Fibroblast of mammary gland (primary cell): ENCODE measurements at places on chromosomes 11 and 22.
A peak's percentile ranks its signal among the peaks of the same experiment; 100 is the strongest.

- no peak for DNase-seq
These were observed 22.0 kb upstream of the MAPK1 start for GRCh38 chr22:21889251-21889990.

GRCh38 chr11:76947800-76948199 is 86.4 kb upstream of the B3GNT6 start:
- no peak for DNase-seq

DNA sequence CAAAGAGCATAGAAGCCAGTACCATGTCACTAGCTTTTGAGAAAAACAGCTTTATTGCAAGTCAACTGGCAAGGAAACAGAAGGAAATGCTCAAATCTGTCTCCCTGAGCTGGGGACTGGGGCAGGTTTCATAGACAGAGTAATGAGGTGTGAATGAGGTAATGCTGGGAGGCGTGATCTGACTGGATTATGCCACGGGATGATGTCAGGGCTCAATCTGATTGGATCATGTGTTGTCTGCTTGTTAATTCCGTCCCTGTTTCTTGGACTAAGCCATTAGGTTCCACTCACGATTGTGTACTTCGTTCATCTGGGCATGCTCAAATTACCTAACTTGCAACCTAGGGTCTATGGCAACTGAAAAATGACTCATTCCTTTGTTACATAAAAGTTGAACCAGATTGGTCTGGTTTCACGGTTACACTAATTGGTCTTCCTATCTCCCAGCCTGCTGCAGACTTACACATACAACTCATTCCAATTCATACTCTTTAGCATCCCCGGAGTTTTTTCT is 20.2 kb upstream of the OR10A5 start:
- peak; percentile 44 for DNase-seq

GRCh38 chr11:15547685-15548084 is 433.0 kb downstream of the INSC start:
- DNase-seq: no peak

GRCh38 chr11:14029440-14029839 is 66.9 kb downstream of the SPON1 start:
- no peak for DNase-seq

- DNase-seq: no peak
These were observed 1.4 kb upstream of the SRSF8 start for GRCh38 chr11:95065336-95065735.

DNA sequence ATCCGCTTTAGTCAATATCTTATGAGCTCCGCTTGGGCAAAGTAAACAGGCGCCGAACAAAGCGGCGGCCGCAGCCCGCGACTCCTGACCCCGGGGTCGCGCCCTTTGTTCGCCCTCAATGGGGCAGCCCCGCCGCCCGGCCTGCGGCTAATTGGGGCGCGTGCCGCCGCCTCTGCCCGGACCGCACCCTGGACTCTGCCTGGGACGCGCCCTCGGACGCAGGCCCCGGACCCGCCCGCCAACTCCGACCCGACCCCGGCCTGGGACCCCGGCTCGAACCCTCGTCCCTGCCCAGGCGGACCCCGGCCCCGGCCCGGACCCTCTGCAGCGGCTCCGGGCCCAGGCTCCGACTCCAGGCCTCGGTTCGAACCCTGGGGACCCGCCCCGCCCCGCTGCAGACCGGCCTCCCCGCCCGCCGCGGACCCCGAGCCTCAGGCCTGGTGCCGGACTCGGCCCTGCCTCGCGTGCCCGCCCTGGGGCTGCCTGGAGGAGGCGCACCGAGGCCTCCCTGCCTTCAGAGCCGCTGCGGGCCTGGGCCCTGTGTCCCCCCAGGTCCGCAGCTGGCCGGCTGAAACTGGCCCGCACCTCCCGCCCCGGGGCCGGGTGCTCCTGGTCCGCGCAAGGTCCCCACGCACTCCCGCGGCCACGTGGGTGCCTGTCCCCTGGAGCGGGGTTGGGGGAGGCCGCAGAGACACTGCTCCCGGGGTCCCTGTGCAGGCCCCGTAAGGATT is 84.7 kb upstream of the WNT7B start:
- peak; percentile 18 for DNase-seq

DNA sequence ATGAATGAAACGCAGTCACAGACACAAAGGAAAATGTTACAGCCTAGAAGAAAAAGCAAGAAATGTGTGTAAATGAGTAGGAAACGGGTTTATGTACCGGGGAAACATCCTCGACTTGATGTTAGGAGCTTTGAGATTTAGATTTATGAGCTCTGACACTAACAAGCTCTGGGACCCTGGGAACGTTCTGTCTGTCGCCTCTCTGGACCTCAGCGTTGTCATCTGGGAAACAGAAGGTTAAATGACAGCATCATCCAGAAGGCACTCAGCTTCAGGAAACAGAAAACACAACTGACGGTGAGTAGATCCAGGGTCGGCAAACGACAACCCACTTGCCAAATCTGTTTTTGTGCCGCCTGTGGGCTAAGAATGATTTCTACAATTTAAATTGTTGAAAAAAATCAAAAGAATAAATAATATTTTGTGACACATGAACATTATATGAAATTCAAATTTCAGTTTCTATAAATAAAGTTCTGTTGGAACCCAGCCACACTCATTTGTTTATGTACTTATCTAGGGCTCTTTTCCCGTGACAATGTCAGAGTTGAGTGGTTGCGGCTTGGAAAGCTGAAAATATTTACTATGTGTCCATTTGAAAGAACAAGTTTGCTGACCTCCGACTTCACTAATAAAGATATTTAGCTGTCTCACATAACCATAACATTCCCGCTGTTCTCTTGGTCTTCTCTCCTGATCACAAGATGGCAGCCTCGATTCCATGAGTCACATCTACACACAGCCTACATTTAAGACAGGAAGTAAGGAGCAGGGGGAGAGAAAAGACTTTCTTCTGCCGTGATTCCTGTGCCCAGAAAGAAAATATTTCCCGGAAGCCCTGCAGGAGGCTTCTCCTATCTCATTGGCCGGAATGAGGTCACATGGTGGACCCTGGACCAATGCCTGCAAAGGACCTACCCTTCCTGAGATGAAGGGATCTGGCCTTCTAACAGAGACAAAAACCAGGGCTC is 47.1 kb upstream of the SYT13 start:
- peak; percentile 56 for DNase-seq

DNA sequence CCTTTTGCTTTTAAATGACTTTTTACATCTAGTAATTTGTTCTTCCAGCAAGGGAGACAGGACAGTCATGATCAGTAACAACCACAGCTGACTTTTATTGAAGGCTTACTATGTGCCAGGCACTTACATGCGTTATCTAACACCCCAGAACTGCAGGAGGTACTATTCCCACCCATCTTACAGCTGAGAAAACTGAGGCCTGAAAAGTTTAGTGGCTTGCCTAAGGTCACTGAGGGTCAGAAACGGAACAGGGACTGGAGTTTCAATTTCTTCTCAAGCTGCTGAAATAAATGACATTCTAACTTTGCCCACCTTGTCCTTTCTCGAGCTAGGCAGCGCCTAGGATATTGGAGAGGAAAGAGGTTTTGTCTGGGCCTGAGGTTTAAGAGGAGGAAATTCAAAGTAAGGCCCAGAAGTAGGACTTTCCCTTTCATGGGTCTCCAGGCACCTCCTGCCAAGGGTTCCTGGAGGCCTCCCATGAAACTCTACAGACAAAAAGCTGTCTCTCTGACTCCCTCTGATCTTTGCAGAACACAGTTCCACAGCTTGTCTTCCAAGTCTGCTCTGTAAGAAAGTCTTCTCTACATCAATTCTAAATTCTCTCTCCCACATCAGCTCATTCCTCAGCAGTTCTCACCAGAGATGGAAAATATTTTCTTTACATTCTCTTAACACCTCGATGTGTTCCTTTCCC is 102.2 kb downstream of the NAT10 start:
- DNase-seq: no peak

GRCh38 chr22:25176175-25176574 is 23.5 kb upstream of the CRYBB3 start:
- DNase-seq: no peak

DNA sequence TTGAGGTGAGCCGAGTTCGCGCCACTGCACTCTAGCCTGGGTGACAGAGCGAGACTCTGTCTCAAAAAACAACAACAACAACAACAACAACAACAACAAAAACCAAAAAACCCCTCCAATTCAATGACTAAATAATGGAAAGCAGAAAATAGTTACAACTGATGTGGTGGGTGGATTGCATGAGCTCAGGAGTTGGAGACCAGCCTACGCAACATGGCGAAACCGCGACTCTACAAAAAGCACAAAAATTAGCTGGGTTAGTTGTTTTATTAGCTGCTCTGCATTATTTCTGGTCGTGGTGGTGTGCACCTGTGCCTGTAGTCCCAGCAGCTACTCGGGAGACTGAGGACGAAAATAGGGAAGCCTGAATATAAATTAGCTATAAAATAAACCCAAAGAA is 2.6 kb upstream of the PATL1 start:
- no peak for DNase-seq

DNA sequence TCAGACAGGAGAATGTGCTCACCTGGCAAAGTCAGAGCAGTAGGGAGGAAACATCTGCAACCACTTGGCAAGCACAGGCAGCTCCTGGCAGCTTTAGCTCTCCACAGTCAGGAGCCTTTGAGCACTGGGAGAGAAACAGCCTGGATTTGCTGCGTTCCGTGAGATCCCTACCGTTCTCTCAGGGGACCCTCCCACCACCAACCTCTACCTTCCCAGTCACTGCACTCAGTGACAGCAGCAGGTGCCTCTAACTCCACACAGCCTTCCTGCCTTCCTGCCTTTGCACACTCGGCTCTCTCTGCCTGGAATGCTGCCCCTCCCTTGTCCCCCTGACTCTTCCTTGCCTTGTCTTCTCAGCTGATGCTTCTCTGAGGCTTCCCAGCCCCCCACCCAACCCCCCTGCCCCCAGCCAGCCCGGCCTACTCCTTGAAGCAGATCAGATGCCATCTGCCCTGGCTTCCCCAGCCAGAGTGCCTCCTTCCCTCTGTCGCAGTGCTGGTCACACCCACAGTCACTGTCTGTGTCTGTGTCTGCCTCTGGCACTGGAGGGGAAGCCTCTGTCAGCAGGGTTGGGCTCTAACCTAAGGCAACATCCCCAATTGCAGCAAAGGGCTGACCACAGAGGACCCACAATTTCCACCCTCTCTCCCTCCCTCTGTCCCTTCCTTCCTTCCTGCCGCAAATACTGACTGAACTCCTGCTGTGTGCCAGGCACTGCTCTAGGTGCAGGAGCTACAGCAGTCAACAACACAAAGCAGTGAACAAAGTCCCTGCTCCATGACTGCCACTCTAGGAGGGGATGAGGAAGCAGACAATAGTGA is 14.9 kb upstream of the TSKU start:
- peak; percentile 20 for DNase-seq
